ENCODE measurements at places on chromosomes 2 and 18. TPM values are rescaled to one million over a fixed set of nuclear protein-coding genes. Genes with fewer than 3 reads are reported as not detected.
A peak's percentile ranks its signal among the peaks of the same experiment; 100 is the strongest.

DNA sequence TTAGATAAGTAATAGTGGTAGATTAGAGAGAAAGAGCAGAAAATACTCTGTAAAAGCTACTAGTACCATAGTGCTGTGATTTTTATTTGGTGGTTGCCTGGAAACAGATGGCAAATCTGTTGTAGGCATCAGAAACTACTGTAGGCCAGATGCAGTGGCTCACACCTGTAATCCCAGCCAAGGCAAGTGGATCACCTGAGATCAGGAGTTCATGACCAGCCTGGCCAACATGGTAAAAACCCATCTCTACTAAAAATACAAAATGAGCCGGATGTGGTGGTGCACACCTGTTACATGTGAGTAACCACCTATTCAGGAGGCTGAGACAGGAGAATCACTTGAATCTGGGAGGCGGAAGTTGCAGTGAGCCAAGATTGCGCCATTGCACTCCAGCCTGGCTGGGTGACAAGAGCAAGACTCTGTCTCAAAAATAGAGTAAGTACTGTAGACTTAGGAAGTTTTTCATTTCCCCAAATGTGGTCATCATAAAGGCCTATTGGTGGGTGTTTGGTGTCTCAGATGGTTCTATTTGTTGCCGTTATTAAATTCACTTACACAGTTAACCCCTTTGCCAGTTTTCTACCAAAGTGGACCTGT lies 79.6 kb downstream of the SPTBN1 start:
- DNase-seq, result peak; percentile 25

DNA sequence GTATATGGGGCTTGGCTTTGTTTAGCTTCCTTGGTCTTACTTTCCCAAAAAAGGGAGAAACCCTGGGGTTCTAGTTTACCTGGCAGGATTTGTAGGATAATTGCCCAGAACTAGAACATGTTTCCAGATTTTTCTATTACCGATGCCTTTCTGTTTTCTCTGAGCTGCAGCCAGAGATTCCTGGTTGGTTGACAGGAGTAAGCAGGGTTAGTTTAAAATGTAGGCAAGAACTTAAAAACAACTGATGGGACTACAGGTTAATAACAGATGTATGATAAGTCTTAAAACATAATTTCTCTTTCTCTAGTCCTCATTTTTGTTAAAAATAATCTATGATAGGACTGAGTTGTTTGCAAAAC lies 38.9 kb upstream of the GMCL1 start:
- DNase-seq, result no peak

DNA sequence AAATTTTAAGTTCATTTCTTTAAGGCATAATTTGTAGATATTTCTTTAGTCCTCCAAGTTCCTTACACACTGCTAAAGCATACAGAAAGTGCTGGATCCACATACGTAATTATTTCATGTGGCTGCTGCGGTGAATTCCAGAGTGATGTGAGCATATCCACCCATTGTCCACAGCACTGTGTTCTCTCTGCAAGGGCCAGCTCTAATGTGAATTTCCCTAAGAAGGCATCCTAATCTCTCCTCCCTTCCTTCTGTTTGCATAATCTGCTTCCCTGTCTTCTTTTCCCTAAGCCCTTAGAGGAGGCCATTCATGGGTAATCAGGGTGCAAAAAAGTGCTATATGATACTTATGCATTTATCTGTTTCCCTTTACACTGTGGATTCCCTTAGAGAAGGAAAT lies 57.2 kb downstream of the COBLL1 start:
- DNase-seq, result no peak

GRCh38 chr2:240383871-240384700 lies 51.4 kb upstream of the GPC1 start:
- DNase-seq, result no peak

- DNase-seq, result no peak
Measured at GRCh38 chr2:1353124-1353523, 60.1 kb upstream of the TPO start.

DIPK1C gene
- total RNA-seq, result not detected

MAPRE2 gene
- total RNA-seq, result 20.3 TPM

EVA1A gene
- 0.53 TPM for total RNA-seq

TXNDC2 gene
- total RNA-seq, result not detected

KIF5C gene
- total RNA-seq, result 3.0 TPM

SRD5A2 gene
- 0.06 TPM for total RNA-seq

All from cardiac muscle cell (in vitro differentiated cells and primary cell).